CD14-positive monocyte (primary cell): ENCODE measurements at places on chromosomes 13 and 19.

- DNase-seq, result no peak
Observed at GRCh38 chr13:81609335-81609734, 1268.4 kb upstream of the SPRY2 start.

DNA sequence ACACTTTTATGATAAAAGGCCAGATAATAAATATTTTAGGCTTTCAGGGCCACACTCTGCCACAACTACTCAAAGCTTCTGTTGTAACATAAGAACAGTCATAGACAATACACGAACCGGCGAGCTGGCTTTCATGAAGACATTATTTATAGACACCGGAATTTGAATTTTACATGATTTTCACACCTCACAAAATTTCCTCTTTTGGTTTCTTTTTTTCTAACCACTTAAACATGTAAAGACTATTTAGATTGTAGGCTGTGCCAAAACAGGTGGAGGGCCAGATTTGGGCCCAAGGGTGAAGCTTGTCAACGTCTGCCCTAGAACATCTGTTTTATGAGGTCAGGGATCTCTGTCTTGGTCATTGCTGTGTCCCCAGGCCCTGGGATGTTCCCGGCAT is 29.7 kb upstream of the FXYD3 start:
- DNase-seq, result no peak

DNA sequence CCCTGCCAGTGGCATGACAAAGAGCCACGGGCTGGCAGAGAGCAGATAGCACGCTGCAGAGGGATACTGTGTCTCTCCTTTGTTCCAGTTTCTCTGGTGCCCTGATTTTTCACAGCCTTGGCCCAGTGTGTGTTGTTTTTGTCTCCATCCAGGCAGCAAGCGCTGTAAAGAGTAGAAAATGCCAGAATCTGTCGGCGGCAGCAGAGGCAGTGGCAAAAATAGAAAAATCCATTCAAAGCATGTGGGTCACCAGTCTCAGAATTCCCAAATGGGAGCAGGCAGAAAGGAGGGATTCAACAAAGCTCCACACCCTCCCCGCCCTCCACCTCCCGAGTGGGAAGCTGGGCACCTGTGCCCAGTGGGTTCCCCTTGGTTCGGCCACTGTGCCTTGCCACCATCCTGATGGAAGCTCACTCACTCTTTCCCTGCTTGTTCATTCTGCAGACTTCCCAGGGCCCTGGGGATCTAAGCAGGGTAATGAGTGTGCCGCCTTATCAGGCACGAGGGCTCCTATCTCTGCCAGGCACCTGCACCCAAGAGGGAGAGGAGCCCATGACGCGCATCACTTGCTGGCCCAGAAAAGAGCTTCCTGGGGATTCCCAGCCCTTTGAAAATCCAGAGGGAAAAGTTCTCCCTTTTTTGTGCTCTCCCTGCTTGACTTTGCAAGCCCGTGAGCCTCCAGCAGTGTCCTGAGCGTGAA is 416.9 kb downstream of the IRS2 start:
- DNase-seq, result no peak

- no peak for DNase-seq
Observed at GRCh38 chr13:111905609-111905945, 161.4 kb upstream of the SOX1 start.

GRCh38 chr19:4267901-4268815 is 10.9 kb upstream of the SHD start:
- DNase-seq, result no peak

- no peak for DNase-seq
Observed at GRCh38 chr19:10318807-10319682, 3.2 kb upstream of the FDX2 start.

GRCh38 chr19:36169084-36169760 is 17.0 kb upstream of the COX7A1 start:
- DNase-seq, result no peak

GRCh38 chr19:47540748-47541147 is 25.9 kb upstream of the NAPA start:
- no peak for DNase-seq

- peak; percentile 10 for DNase-seq
Observed at GRCh38 chr13:52665325-52665724, 12.7 kb downstream of the SUGT1 start.

DNA sequence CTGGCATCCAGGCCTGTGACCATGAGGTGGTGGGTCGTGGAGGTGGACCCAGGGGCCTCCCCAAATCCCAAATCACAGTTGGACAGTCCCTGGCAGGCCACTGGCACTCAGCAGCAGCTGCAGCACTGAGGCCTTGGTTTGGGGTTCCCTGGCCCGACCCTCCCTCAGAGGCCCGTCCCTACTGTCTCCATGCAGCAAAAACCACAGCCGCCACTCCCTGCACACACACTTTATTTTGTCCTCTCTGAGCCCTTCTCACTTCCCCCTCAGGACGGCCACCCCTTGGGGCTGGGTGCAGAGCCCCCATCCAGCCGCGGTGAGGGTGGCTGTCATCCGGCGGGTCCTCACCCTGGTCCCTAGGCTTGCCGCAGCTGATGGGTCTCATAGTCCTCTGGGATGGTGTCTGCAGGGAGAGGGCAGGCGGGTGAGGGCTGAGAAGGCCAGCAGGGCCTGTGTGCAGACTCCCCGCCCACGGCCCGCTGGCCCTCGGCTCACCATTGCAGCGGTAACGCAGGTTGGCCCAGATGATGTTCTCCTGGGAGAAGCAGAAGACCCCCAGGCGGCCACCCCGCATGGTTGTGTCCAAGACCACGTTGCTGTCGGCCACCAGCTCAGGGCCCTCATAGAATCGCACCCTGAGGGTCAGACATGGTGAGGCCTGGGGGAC is 8.4 kb downstream of the COMP start:
- no peak for DNase-seq

GRCh38 chr19:42278452-42279154 is 9.6 kb downstream of the CIC start:
- no peak for DNase-seq

GRCh38 chr19:51531349-51532315 is at the start of gene SIGLEC6:
Gene SIGLEC6 (minus strand): TSS chr19:51531670. CDS start chr19:51531648, 22 bp downstream.
- peak; percentile 91 for DNase-seq
